ENCODE measurements at places on chromosomes 4 and X.

DNA sequence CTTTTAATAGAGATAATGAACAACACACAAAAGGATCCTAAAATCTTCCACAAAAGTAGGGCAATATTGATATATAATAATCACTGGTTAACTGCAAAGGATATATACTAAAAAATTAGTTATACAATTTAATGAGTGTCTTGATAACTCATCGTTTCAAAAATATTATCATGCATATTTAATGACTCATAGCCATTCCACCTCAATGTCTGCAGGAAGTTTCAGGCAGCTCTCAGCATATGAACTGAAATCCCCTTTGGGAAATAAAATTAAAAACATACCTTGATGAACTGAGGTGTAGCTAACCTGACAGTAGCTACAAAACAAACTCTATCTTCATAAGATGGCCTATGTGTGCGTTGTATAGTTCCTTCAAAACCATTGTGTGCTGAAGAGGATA is 62.9 kb downstream of the TMEM165 start:
- no peak for DNase-seq

DNA sequence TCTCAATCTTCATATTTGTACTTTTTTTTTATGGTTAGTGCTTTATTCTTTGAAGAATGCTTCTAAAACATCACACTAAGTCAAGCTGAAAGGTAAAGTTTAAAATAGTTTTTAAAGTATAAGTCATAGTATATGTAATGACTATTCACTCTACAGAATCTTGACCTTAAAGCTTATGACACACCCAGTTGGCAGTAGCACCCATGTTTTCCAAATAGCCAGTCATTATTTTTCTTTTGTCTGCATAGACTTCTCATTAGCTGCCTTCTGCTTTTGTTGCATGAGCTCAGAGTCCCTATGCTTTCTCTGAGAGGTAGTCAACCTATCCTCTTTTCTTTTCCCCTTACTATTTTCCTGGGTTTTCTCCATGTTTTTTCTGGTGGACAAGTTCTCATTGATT is 231.5 kb downstream of the PCDH18 start:
- no peak for DNase-seq

DNA sequence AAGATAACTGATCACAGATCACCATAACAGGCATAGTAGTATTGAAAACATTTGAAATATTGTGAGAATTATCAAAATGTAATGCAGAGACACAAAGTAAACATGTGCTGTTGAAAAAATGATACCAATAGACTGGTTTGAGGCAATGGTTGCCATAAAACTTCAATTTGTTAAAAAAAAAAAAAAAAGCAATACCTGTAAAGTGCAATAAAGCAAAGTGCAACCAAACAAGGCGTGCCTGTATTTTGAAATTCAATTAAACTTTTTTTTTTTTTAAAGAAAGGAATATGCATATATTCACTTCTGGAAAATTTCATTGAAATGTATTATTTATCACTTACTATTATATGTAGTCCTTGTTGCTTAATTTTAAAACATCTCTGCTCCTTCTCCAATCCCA is 27.7 kb downstream of the TMEM154 start:
- no peak for DNase-seq

DNA sequence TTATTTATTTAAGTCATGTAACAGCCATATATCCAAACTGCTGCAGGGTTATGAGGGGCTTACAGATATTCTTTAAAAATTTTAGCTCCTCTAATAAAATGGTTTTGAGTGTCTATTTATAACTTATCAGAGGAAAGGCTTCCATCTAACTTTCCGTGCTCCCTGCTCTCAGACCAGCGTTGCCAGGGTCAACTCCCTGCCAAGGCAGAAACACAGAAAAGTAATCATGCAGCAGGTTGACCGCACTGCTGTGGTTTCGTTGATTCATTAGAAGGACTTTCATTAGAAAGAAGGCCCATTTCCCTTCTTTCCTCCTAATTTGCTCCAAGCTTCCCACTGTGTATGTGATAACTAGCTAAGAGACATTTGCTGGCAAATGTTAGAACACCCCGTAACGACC is 33.9 kb downstream of the BCLAF3 start:
- DNase-seq, result no peak

- no peak for DNase-seq
These were observed at the start of gene ANK2 for GRCh38 chr4:113049421-113050370. ANK2 (plus strand) TSS chr4:113049653; CDS start chr4:113049729, 76 bp downstream.
